ENCODE measurements at places on chromosomes 5 and 9.

DNA sequence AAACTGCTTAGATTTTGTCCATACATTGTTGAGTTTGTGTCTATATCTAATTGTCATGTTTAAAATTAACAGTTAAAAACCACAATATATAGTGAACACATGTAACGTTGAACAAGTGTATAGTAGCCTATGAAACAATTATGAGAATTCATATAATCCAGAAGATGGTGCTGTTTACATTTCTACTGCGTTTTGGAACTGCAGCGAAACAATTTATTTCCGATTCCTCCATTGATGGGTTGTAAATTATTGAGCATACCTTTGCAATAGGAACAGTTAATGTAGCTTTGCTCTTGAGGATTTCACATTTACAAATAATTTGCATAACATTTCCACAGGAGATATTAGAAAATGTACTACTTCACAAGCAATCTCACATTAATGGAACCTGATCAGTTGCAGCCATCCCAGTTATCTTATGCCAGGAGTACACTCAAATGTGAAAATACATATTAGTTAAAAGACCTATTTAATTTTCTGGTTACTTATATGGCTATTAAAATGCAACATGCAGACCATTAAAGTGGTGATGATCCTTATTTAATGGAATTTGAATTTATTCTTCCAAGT lies 411.8 kb downstream of the CDH10 start:
- DNase-seq: no peak

GRCh38 chr9:33103501-33104281 lies 27.2 kb upstream of the SMU1 start:
- no peak for DNase-seq

DNA sequence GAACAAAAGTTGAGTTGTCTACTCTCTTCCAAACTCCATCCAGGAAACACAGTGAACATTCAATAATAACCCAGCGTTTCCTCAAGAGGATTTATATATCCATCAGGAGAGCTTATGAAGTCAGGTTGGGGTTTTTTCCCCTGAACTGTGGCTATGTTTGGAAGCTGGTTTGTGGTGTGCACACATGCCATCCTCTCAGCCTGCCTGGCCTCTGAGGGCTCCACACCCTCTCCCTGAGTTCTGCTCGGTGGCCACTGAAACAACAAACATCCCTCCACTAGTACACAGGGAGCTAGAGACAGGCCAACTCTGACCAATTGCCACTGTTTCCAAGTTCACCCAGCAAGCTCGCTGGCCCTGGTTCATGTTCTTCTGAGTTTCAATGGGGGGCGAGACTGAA lies 35.7 kb downstream of the SMIM23 start:
- DNase-seq: no peak

DNA sequence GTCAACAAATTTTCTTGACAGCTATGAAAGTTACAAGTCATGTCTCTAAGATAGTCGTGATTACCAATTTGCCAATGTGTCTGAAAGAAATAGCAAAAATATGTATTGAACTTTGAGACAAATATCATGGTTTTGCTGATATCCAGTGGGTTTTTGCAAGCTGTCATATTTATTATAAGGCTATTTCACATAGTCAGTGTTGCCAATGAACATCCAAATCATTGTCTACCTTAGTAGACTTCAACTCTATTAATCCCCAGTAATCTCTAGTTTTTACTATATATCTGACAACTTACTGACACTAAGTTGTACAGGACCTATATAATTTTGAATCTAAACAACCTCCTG lies 203.2 kb downstream of the TSSK1B start:
- no peak for DNase-seq

GRCh38 chr5:143128412-143129071 lies 274.9 kb downstream of the NR3C1 start:
- DNase-seq: no peak

DNA sequence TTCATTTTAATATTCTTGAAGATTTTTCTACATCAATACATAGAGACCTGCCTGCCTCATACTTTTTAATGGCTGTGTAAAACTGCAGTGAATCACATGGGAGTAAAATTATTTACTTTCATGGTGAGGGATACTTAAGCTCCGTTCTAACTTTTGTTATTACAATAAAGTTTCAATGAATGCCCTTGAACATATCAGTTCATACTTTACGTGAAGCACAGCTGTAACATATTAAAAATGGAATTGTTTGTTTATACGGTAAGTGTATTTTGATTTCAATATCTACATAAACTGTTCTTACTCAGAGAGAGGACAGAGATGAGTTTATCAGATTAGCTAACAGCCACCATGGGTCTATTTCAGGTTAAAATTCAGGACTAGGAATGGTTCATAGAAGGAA lies 155.1 kb downstream of the NR3C1 start:
- no peak for DNase-seq

GRCh38 chr9:17930071-17930470 lies 351.2 kb downstream of the SH3GL2 start:
- no peak for DNase-seq

DNA sequence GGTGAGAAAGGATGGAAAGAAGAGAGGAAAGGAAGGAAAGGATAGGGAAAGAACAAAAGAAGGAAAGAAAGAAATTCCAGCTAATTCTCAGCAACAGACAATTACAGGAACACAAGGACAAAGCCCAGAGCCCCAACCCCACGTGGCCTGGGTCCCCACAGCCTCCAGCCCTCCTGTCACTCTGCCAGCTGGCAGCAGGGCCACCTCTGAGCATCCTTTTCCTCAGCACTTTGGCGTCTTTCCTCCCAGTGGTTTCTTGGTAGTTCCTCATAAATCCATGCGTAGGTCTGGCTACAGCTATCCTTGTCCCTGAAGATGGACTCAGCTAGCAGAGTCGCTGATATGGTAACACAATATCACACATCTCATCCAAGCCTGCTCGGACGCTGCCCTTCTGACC lies 28.3 kb downstream of the ADAMTS2 start:
- no peak for DNase-seq

DNA sequence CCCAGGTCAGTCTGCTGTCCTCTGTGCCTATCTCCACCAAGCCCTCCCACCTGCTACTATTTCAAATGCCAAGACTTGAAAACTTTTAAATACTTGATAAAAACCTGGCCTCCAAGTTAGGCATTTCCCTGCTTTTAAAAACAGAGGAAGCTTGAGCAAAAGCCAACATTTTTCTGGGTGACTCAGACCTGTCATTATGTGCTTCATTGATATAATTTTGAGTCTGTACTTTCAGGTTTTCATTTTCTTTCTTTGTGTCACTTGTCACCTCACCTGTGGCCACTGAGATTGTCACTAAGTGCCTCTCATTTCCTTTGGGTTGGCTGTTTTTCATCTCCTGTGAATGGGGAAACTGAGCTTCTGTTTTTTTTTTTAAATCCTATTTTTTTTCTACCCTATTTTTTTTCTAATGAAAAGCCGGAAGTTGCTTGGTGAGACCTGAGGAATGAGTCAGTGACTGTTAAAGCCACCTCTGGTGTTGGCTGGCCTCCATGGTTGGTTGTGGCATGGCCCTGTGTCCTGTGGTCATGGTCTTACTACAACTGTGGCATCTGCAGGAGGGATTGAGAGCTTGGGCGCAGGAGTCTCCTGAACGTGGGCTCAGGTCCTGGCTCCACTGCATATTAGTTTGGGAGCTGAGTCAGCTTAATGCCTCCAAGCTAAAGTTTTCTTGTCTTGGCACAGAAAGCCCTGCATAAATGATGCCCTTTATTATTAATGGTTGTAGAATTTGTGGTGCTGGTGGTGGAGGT lies 56.7 kb downstream of the ARHGAP26 start:
- DNase-seq: peak; percentile 70

DNA sequence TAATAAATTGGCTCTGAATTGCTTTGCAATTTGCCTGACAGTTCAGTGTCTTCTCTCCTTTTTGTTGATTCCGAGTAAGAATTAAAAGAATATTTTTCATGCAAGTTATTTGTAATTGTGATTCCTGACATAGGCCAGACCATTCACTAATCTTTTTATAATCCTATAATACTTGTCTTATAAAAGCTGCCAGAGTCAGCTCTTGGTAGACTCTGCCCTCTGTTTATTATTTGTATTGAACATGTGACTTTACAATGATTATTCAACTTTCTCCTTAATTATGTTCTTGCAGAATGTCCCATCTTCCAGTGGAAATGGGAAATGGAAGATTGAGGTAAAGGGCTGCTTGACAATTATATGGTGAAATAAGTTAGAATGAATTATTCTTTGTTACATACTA lies 121.0 kb downstream of the SV2C start:
- DNase-seq: no peak

Data from fibroblast of skin of back (primary cell).